Stimulated activated CD4-positive, alpha-beta T cell treated with anti-CD3 and anti-CD28 coated beads, Interleukin-15, amount 100 ng/mL, for 1 hour (primary cell): ENCODE measurements at places on chromosomes 13 and 19.

GRCh38 chr13:76886005-76886291 is 257 bp downstream of the KCTD12 start:
- no peak for DNase-seq

- no peak for DNase-seq
Observed at GRCh38 chr13:51900471-51900870, 38.7 kb downstream of the CCDC70 start.

- DNase-seq = no peak
Observed at GRCh38 chr13:33353210-33353609, 67.7 kb upstream of the STARD13 start.

GRCh38 chr13:113187263-113187669 is 21.2 kb downstream of the PCID2 start:
- DNase-seq = no peak

- no peak for DNase-seq
Observed at GRCh38 chr19:46065486-46066071, 24.8 kb upstream of the IGFL4 start.

DNA sequence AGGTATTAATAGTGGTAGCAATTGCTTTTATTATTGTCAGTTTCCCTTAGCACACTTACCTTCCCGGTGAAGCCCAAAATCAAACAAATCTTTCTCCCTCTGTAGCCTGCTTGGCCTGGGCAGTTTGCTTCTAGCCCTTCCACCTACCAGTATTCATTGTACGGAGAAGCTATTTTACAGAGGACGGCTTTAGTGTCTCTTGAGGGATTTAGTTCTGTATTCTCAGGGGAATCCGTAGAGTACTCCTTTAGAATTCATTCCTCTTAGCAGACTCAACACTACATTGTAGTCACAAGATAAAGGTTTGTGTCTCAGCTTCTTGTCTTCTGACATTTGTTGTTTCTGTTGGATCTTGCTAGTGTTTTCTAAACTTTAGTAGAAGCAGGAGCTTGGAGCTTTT is 24.1 kb upstream of the WTIP start:
- DNase-seq = no peak

- DNase-seq = no peak
Observed at GRCh38 chr19:40053491-40053890, 2.5 kb downstream of the ZNF780B start.

GRCh38 chr19:34471906-34472700 is 9.5 kb upstream of the WTIP start:
- DNase-seq = no peak

GRCh38 chr19:15595069-15595468 is 19.9 kb upstream of the CYP4F8 start:
- no peak for DNase-seq

- DNase-seq = no peak
Observed at GRCh38 chr19:18769989-18770528, 21.0 kb downstream of the COMP start.

GRCh38 chr13:20583803-20584293 is 16.9 kb downstream of the IFT88 start:
- no peak for DNase-seq

- DNase-seq = no peak
Observed at GRCh38 chr19:48716562-48717291, 2.8 kb downstream of the MAMSTR start.

- DNase-seq = no peak
Observed at GRCh38 chr13:70080012-70080411, 27.6 kb upstream of the ATXN8OS start.

DNA sequence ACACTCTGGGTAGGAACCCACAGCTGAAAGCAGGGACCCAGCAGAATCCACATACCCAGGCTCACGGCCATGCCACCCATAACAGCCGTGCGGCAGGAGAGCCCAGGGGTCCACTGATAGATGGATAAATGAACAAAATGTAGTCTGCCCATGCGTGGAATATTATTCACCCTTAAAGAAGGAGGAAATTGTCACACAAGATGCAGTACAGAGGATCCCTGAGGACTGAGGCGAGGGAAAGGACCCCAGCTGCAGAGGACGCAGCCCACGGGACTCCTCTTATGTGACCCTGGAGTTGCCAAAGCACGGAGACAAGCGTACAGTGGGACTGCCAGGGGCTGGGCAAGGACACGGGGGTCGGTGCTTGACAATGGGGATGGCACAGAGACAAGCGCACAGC is 10.7 kb downstream of the GRTP1 start:
- no peak for DNase-seq

- DNase-seq = no peak
Observed at GRCh38 chr13:98582947-98583346, 6.0 kb upstream of the STK24 start.

DNA sequence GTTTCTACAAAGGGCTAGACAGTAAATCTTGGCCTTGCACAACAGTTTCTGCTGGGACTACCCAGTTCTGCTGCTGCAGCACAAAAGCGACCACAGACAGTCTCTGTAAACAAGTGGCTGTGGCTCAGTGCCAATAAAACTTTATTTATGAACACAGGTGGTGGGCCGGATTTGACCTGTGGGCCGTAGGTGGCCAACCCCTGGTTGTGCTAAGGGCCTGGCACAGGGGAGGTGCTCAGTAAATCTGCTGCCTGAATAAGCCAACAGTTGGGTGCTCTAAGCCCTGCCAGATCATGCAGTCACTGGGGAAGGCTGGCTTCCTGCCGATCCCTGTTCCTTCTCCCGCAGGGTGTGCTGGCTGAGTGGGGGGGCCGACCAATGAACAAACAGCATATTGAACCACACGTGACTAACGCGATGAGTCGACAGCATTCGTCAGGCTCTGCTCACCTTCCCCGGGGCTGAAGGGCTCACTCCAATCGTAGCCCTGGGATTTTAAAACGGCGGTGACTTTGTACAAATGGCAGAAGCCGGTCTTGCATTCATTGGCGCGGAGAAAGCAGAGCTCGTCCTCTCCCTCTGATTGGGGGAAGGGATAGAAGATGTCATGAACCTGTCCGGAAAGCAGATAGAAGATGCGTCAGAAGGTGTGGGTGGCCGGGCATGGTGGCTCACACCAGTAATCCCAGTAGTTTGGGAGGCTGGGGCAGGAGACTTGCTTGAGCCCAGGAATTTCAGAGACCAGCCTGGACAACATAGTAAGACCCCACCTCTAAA is 24.3 kb upstream of the MYDGF start:
- DNase-seq = no peak

DNA sequence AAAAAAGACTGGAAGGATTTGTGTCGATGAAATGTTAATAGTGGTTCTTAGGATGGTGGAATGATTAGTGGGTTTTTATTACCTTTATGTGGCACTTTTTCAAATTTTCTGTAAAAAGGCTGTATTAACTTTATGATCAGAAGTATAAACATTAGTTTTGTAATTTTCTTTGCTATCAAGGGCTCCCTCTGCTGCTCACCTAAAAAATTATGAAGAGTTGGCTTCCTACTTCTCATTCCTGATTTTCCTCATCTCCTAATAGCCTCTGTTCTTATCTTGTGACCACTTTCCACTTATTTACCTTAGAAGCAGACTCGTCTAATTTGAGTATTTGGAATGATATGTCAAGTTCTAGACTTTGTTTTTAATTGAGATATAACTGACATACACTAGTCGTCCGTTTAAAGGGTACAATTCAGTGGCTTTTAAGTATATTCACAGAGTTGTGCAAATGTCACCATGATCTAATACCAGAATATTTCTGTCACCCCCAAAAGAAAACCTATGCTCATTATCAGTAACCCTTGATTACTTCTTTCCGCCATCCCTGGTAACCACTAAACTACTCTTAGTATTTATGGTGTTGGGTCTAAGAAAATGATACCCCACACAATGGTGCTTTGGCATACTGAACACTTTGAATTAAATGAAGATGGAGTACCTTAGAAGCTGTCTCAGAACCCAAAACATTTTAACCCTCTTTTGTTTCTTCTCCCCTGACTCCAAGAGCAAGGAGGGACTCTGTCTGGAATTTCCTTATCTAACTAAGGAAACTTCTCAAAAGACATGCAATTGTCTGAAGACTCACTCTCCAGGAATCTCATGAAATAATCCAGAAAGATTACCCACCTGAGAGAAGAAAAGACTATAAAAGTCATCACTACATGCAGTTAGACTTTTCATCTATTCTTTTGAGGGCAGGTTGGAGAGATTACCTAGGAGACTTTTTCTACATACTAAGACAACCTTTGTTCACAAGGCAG is 311.3 kb downstream of the DLEU7 start:
- no peak for DNase-seq

- DNase-seq = no peak
Observed at GRCh38 chr19:2129486-2129885, 21.9 kb downstream of the AP3D1 start.

GRCh38 chr13:109152941-109153340 is 523.5 kb downstream of the MYO16 start:
- DNase-seq = no peak

- DNase-seq = no peak
Observed at GRCh38 chr13:50393628-50394027, 378.4 kb downstream of the KCNRG start.

DNA sequence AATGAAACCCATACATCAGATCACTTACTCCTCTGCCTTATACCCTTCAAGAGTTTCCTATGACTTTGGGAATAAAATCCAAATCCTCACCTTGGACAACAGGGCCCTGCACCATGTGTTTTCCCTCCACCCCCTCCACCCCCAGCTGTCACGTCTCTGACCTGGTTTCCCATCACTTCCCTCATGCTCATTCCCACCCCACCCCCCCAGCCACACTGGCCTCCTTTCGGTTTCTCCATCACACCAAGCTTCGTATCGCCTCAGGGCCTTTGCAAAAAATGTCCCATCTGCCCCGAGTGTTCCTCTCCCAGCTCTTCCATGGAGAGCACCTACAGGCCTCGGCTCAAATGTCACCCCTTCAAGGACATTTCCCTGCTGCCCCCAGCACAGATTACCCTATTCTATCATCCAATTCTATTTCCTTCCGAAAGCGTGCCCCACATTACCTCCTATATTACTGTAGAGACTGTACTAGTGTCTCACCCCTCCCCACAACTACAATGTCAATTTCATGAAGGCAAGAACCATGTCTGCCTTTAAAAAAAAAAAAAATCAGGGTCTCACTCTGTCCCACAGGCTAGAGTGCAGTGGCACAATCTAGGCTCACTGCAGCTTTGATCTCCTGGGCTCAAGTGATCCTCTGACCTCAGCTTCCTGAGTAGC is 16.8 kb upstream of the FFAR2 start:
- no peak for DNase-seq

DNA sequence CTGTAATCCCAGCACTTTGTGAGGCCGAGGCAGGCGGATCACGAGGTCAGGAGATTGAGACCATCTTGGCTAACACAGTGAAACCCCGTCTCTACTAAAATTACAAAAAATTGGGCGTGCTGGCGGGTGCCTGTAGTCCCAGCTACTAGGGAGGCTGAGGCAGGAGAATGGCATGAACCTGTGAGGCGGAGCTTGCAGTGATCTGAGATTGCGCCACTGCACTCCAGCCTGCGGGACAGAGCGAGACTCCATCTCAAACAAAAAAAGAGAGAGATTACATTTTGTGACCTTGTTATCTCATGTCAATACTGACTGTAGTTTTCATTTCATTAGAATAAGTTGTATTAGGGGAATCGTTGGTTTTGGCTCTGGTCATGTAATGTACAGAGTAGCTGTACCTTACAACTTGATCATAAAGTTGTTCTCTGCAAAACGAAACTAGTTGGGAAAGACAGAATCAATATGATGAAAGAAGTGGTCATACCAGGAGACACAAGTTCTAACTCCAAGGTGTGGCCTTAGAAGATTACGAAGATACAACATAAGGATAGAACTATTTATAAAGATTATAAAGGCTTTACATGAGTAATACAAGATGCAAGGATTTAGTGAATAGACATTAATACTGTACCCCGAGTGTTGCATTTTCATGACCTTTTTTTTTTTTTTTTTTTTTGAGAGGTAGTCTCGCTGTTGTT is 15.3 kb downstream of the TMEM38A start:
- no peak for DNase-seq

GRCh38 chr19:30666301-30666803 is 294.2 kb downstream of the ZNF536 start:
- peak; percentile 11 for DNase-seq

DNA sequence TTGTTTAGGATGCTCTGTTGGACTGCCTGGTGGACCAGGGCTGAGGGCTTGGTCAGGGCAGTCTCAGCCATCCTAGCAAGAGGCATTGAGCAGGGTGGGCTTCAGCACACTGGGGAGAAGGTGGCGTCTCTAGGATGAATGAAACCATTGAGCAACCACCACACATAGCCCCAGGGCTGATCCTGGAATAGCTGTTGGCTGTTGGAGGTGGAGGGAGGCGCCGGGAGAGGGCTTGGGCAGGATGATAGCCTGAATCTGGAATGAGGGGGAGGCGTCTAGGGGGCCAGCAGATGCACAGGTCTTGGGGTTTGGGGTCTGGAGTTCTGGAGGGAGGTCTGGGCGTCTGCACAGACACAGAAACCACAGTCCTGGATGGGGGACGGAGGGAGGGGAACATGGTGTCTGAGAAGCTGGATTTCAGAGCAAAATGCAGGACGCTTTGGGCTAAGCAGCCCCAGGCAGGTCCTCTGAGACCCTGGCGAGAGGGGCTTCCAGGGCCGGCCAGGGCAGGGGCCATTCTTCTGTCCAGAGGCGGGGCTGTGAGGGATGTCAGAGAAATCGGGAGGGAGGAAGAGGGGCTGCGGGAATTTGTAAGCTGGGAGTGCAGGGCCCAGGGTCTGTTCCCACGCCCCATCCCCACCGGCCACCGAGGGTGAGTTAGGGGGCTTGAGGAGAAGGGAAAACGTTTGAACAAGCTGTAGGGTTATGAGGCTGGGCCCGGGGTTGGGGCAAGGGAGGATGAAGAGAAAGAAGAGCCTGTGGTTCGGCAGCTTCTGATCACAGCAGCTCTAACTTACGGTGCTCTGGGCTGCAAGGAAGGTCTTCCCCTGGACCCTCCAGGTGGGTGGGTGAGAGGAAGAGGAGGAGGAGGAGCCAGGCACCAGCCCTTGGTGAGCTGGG is 5.2 kb downstream of the TRAPPC5 start:
- no peak for DNase-seq

- no peak for DNase-seq
Observed at GRCh38 chr13:28557725-28558520, 63.0 kb upstream of the FLT1 start.

DNA sequence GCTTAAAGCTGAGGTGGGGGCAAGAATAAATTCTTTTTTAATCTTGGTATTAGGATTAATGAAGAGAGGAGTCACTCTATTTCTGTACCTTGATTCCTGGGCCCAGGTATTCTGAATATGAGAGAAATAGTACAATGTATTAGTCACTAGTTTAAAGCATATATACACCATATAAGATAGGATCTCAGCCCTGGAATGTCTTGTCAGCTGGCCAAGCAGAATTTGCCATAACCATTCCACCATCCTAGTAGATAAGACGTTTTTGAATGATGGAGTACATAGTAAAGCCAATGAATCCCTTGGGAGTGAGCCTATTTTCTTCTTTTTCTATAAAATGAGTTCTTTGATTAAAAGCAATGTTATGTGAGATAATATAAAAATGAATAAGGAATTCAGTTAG is 55.6 kb downstream of the UFM1 start:
- DNase-seq = no peak

GRCh38 chr13:20033486-20033885 is 75.0 kb downstream of the ZMYM2 start:
- DNase-seq = no peak

GRCh38 chr13:98032168-98032567 is 78.7 kb downstream of the IPO5 start:
- no peak for DNase-seq
